ENCODE measurements at places on chromosomes 2 and 18. TPM values are rescaled to one million over a fixed set of nuclear protein-coding genes. Genes with fewer than 3 reads are reported as not detected.

- no peak for DNase-seq
These were observed 1.4 kb downstream of the ARL4C start for GRCh38 chr2:234495251-234496054.

GRCh38 chr2:105082107-105082506, 44.2 kb downstream of the MRPS9 start:
- no peak for DNase-seq

DNA sequence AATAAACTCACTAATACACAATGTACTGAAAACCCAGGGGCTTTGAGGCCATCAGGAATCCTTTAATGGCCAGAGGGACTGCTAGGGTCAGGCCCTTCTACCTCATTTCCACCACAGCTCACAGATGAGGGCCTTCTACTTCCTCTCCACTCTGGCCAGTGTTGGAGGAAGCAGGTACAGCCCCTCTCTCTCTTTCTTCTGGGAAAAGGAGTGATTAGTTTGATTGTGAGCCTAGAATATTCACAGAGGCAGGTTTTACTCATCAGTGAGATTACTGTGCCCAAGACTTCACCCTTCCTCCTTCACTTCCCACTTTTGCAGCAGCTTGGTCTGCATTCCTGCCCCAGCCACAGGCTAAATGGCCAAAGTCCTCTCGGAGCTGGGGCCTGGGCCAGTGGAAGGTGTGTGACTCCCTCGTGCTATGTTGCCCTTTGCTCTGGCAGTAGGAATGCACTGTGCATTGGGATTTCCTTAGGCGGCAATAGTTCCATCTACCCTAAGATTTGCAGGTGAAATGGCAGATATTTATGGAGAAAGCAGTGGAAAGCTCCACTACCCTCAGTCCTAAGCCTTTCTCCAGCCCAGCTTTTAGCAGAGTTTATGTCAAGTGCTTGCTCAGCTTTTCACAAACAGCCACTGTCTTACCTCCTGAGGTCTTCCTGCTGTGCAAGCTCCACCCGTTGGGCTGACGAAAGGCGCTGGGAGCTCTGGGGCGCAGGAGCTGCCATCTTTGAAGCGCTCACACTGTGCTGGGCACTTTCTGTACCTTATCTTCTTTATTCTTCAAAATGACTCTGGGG, 36.2 kb upstream of the YES1 start:
- no peak for DNase-seq

- DNase-seq, result no peak
These were observed 104.2 kb downstream of the CLIP4 start for GRCh38 chr2:29219374-29219773.

DNA sequence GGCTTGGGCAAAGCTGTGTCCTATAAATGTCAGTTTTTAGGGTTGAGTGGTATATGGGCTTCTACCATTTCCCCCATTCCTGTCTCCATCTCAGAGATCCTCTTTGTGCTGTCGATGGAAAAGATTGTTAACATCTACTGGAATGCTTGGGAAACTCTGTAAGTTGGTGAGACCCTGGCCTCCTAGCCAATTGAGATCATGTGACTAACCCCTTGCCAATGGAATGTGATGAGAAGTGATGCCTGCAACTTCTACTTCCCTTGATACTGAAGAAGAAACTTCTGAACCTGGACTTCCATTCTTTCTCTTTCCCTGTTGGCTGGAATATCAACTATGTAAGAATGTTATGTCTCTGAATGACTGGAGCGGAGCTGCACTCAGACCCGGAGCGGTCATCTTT, 14.5 kb downstream of the SLC39A10 start:
- DNase-seq, result no peak

DNA sequence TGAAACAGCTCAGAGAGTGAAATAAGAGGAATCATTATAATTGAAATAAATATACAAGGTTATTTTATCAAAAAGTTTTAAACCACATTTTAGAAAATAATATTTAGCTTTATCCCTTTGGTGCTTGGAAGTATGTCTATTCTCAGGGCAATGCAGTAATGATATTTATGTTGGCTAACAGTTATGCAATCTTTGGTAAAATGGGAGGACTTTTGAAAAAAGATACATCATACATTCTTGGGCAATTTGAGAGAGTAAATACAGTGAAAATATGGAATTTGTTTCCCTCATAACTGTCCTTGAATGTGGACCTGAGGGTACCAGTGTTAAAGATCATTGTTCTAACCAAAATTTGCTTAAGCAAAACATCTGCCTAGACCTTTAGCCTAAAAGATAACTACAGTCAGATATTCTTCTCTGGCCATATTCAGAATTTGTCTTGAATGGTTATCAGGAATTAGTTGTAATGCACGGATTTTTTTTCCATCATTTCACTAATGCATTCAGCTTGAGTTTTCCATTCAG, 137.2 kb downstream of the LRRTM1 start:
- no peak for DNase-seq

GRCh38 chr2:54634564-54635511, 88.6 kb upstream of the EML6 start:
- peak; percentile 85 for DNase-seq

DNA sequence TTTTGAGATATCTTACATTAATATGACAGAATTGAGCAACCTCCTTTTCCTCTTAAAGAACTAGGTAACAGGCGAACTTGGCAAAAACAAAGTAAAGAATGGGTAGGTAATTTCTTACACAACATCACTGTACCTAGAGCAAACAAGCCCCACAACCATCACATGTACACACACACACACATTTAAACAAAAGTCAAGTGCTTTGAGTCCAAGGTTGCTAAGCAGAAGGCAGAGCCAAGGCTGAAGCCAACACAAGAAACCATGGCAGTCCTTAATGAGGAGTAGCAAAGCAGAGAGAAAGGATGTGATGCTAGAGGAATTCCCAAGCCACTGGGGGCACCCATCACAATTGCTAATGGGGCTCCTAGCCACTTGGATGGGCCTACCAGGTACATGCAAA, 164.1 kb downstream of the PAX3 start:
- DNase-seq, result no peak

DNA sequence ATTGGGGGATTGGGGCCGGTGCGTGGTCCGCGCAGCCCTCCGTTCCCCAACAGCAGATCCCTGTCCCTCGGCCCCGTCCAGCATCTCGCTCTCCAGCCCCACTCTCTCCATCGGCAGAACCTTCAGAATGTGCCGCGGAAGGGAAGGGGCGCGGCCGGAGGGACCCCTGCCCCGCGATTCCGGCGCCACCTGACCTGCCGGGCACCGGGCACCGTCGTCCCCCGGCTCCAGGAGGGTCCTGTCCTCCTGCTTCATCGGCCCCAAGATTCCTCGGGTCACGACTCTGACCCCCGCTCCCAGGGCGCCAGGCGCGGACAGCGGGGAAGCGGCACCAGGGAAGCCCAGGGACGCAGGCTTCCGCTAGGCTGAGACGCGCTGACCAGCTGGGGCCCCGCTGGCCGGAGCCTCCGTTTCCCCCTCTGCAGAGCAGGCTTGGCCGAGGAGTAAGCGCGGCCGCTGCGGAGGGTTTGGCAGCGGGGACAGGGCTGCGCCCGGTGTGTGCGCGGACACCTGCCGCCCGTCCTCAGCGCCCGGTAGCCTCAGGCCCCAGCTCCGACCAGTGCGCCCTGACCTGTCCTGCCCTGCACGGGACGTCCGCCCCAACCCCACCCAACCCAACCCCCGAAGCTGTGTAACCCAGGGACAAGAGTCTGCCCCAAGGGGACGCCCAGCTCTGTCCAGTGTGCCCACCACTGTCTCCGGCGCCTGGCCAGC, 16.8 kb upstream of the BOK start:
- no peak for DNase-seq

DNA sequence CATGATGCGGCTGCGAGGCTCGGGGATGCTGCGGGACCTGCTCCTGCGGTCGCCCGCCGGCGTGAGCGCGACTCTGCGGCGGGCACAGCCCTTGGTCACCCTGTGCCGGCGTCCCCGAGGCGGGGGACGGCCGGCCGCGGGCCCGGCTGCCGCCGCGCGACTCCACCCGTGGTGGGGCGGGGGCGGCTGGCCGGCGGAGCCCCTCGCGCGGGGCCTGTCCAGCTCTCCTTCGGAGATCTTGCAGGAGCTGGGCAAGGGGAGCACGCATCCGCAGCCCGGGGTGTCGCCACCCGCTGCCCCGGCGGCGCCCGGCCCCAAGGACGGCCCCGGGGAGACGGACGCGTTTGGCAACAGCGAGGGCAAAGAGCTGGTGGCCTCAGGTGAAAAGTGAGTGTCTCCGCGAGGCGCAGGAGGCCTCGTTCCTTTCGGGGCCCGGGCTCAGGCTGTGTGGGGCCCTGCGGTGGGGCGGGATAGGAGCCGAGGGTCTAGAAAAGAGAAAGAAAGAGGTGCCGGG, 520 bp downstream of the GLS start:
- no peak for DNase-seq

- DNase-seq, result no peak
These were observed 649.1 kb downstream of the NYAP2 start for GRCh38 chr2:226048611-226049010.

DNA sequence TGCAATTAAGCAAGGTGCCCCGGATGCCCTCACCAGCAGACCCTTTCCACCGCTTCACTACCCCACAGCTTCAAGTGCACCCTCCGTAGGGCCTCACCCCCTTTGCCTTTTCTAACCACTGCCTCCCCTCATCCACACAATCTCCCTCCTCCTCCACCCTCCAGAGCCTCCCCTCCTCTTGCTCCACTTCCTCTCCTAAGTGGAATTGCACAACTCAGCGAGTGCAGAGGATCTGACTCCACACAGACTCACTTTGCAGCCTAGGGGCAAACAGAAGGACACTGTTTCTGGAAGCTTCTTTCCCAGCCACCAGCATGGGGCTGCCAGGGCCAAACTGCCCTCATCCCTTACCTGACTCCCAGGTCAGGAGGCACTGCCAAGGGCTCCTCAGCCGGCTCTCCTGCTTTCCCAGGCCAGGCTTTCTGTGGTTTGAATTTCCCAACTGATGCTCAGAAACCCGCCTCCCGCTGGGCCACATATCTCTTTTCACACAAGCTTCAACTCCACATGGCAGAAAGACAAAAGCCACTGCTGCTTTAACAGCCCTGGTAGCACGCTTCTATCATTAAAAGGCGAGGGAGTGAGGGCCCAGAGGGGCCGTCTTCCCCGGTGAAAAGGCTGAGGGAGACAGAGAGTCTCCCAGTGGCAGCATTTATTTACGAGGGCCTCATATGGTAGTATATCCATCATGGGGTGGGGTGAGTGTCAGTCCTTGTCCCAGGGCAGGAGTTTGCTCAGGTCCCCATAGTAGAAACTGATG, 74.7 kb upstream of the MGAT4A start:
- no peak for DNase-seq

DNA sequence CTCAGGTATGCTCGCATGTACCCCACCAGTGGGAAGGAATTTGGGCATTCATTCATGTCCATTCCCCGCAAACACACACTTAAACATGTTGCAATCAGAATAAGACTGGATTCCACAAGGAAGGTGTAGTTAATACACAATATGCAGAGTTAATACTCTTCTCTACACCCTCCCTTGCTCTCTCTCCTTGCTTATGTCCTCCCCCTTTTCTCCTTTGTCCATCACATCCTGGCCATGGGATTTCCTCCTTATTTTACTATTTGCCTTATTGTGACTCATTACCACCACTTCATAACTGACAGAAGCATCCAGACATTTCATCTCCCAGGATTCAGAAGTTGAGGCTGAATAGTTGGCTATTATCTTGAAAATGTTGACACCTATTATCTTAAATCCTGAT, 473.8 kb upstream of the SPHKAP start:
- no peak for DNase-seq

GRCh38 chr2:190119257-190119656, 56.7 kb upstream of the MSTN start:
- peak; percentile 31 for DNase-seq

GRCh38 chr2:151159109-151159662, 102.5 kb downstream of the RBM43 start:
- DNase-seq, result no peak

DNA sequence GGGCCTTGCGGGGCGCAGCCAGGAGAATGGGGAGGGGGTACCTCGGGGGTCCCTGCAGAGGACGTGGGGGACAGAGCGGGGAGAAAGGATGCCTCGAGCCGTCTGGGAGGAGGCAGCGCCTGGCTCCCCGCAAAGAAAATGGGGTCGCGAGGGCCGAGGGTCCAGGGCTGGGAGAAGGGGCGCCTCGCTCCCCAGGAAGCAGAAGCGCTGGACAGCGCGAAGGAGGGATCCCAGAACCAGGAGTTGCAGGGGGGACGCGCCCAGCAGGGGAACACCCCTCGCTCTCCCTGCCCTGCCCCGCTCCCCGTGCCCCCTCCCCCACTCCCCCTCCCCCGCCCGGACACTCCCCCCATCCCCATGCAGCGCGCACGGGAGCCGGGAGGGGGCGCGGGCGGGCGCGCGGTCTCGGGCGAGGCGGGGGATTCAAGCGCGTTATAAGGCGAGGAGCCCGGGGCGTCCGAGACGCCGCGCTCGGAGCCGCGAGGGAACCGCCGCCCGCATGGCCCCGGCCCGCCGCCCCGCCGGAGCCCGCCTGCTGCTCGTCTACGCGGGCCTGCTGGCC, at the start of gene ERFE:
Gene ERFE, plus strand, starts transcription at position 462 of the 562 bp plus-strand sequence. Its CDS starts 38 bp downstream, at position 500.
- no peak for DNase-seq

DNA sequence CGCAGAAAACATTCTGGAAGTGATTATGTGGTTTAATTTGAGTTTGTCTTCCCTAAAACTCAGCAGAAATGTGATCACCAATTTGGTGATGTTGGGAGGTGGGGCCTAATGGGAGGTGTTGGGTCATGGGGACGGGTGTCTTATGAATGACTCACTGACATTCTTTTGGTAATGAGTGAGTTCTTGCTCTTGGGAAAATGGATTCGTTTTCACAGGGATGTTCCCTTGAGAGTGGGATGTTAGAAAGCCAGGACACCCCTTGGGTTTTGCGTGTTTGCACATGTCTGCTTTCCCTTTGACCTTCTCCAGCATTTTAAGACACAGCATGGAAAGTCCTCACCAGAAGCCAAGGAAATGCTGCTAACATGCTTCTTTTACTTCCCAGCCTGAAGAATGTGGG, 321.5 kb upstream of the NT5C1B start:
- no peak for DNase-seq

- no peak for DNase-seq
These were observed 9.2 kb downstream of the ACVR1 start for GRCh38 chr2:157866666-157867642.

DNA sequence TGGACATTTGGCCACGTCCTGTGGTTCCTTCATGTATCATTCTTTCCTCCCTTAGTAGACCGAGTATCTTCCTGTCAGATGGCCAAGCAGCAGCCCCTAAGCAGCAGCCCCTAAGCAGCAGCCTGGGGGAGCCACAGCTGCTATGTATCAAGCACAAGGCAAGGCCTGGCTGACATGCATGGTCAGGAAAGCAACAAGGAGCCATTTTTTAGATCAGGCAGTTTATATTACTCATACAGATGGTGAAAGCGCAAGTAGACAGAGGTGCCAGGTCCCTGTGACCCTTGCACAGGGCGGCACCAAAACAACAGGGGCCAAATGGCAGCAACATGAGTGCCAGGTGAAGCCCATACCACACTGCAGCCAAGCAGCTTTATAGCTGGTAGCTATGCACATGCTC, 22.1 kb downstream of the CHCHD5 start:
- DNase-seq, result no peak

GRCh38 chr2:188765522-188766470, 208.4 kb upstream of the COL3A1 start:
- peak; percentile 8 for DNase-seq

Gene NEU4
- not detected for total RNA-seq

Gene CNGA3
- not detected for total RNA-seq

Gene ANTXR1
- 14.3 TPM for total RNA-seq

Gene GLI2
- total RNA-seq, result 0.81 TPM

Gene TBR1
- not detected for total RNA-seq

Gene SLC38A11
- total RNA-seq, result 1.9 TPM

Gene RESP18
- total RNA-seq, result not detected

Gene AOX1
- 1.1 TPM for total RNA-seq

Gene FAM124B
- total RNA-seq, result 1.1 TPM

Gene GPR45
- total RNA-seq, result not detected

Gene BMP10
- not detected for total RNA-seq

Gene LBH
- total RNA-seq, result 226 TPM

Measured in heart left ventricle (tissue), 16 donors.